Nasal cavity respiratory epithelium epithelial cell of viscerocranial mucosa (primary cell): ENCODE measurements at places on chromosomes 12 and 14. TPM values are rescaled to one million over a fixed set of nuclear protein-coding genes. Genes with fewer than 3 reads are reported as not detected.

Gene ING4
- total RNA-seq = 11.6 and 24.5 TPM in 2 replicates

Gene TAS2R8
- total RNA-seq = 0.14 TPM in 1 of 2 replicates, not detected in the other

Gene APPL2
- total RNA-seq = 22.9 and 33.3 TPM in 2 replicates

Gene GPX2
- 0.71 and 1.0 TPM in 2 replicates for total RNA-seq

Gene MON2
- total RNA-seq = 27.0 and 37.6 TPM in 2 replicates

Gene RFLNA
- 0.34 and 4.0 TPM in 2 replicates for total RNA-seq

Gene CLEC4E
- not detected in 2 replicates for total RNA-seq

Gene LRRK2
- 0.34 and 2.1 TPM in 2 replicates for total RNA-seq

Gene IGFBP6
- total RNA-seq = 18.2 and 108 TPM in 2 replicates

Gene OR4E1
- not detected in 2 replicates for total RNA-seq

Gene ZFHX2
- under 0.01 and 0.43 TPM in 2 replicates for total RNA-seq

Gene MFAP5
- total RNA-seq = 0.14 and 19.5 TPM in 2 replicates

Gene CBX5
- total RNA-seq = 22.9 and 35.5 TPM in 2 replicates

Gene TCP11L2
- total RNA-seq = 37.1 and 39.3 TPM in 2 replicates
